Uterus (tissue), 4 donors: ENCODE measurements at places on chromosomes 5 and 9.

DNA sequence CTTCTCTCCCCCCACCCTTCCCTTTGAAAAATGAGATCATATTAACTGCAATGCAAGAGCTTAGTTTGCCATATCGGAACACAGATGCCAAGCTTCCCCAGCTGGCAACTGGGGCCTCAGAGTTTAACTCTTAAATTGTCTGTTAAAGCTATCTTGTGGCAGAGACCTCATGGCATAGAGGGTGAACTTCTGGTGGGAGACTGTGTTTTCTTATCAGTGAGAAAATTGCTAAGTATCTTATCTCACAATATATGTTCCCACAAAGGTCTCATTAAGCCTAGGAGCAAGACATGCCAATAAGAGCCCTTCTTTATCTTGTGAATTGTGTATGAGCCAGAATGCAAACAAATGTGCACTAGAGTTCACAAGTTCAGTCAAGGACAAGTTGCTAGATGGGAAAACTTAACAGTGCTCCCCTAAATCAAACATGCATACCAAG lies 12.3 kb downstream of the NFIB start:
- no peak overlapping the region for H3K27ac ChIP-seq
- no peak overlapping the region for H3K4me3 ChIP-seq
- DNase-seq, result no peak
- no peaks in the 10 kb centered on the region for H3K36me3 ChIP-seq

- H3K4me1 ChIP-seq, result no peaks in the 10 kb centered on the region
- no peaks in the 10 kb centered on the region for H3K27me3 ChIP-seq
- no peaks in the 10 kb centered on the region for H3K36me3 ChIP-seq
These were observed 63.6 kb downstream of the PPIC start for GRCh38 chr5:122972877-122973276.

DNA sequence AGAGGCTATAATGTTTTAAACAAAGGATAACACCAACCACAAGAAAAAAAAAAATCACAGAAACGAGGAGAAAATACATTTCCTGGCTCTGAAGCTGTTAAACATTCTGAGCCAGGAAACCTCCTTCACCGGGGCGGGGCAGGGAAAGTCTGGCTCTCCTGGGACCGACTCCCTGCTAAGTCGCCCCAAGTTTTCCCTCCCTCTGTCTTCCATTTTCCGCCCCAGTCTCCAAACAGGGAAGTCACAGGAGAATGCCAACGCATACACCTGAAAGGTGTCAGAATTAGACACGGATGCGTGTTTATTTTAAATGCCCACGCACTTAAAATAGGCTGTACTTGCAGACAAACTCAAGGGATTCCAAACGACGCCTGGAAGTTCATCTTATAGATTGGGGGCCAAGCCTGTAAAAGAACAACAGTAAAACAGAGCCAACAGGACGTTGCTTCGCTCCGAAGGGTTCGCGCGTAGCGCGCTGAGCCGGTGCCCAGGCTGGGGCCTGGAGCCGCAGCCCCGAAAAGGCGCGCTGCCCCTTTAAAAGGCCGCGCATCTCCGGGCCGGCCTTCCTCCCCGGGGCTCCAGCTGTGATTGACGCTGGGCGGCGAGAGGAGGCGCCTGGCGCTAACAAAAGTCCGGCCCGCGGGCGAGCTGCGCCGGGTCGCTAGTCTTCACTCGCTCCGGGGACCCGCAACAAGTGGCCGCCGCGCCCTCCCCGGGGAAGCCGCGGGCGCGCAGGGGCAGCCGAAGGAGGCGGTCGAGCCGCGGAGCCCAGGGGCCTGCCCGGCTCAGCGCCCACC lies at the start of gene FBXL7:
Gene FBXL7, plus strand, starts transcription at position 653 of the 797 bp plus-strand sequence.
- H3K4me3 ChIP-seq, result peak within 1 kb of the TSS; percentile 92
- H3K36me3 ChIP-seq, result no peaks in the 10 kb centered on the region
- H3K4me1 ChIP-seq, result no peaks in the 10 kb centered on the region
- peak within 1 kb of the TSS; percentile 93 for H3K27ac ChIP-seq

DNA sequence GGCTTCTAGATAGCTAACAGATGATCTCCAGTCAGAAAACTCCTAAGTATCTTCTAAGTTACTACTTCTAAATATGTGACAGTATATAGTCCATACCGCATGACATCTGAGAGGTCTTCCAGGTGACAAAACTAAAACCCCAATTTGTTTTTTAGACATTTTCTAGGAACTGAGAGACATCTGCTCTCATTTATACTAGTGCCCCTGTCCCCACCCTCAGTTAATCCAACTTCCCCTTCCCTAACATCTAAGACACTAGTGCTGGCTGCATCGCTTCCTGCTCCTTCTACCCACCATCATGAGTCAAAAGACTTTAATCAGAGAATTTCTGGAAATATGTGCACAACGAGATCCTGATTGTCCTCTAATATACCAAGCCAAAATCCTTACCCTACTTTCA lies 37.9 kb downstream of the FBXW11 start:
- DNase-seq, result no peak
- H3K27ac ChIP-seq, result no peak overlapping the region
- H3K4me1 ChIP-seq, result no peaks in the 10 kb centered on the region
- H3K4me3 ChIP-seq, result no peak overlapping the region
- no peaks in the 10 kb centered on the region for H3K36me3 ChIP-seq

DNA sequence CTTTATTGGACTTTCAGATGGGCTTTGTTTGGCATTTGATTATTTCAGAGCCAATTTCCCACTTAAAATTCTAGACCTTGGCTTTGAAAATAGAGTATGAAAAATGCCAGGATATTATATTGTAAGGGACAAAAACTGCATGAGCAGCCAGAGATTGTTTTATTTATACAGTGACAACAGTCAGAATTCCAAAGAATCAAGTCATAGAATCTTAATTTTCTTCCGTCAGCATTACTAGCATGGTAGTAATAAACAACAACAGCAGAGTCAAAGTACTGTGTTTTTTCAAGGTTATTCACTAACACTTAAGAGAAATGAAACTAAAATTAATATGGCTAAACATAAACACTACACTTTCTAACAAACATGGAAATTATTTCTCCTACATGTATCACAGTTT lies 52.2 kb downstream of the MLLT3 start:
- no peak overlapping the region for H3K4me3 ChIP-seq
- no peak for DNase-seq
- no peaks in the 10 kb centered on the region for H3K4me1 ChIP-seq
- H3K36me3 ChIP-seq, result no peaks in the 10 kb centered on the region
- no peaks in the 10 kb centered on the region for H3K27me3 ChIP-seq

DNA sequence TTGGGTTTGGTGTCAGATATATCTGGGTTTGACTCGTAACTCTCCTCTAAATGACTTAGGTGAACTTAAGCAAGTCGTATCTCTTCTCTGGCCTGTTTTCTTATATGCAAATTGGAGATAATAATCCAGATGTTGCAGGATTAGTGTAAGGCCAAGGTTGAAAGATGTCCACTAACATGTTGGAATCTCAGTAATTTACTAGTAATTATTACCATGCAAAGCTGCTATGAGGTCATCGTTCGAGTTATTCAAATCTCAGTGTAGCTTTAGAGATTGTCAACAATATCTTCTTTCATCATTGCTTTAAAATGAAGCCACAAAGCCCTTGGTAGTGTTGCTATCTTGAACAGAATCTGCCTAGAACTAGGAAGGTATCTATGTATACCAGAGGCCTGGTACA lies 437.7 kb upstream of the KLF4 start:
- no peak overlapping the region for H3K27ac ChIP-seq
- H3K36me3 ChIP-seq, result no peaks in the 10 kb centered on the region
- H3K27me3 ChIP-seq, result no peaks in the 10 kb centered on the region
- DNase-seq, result no peak

DNA sequence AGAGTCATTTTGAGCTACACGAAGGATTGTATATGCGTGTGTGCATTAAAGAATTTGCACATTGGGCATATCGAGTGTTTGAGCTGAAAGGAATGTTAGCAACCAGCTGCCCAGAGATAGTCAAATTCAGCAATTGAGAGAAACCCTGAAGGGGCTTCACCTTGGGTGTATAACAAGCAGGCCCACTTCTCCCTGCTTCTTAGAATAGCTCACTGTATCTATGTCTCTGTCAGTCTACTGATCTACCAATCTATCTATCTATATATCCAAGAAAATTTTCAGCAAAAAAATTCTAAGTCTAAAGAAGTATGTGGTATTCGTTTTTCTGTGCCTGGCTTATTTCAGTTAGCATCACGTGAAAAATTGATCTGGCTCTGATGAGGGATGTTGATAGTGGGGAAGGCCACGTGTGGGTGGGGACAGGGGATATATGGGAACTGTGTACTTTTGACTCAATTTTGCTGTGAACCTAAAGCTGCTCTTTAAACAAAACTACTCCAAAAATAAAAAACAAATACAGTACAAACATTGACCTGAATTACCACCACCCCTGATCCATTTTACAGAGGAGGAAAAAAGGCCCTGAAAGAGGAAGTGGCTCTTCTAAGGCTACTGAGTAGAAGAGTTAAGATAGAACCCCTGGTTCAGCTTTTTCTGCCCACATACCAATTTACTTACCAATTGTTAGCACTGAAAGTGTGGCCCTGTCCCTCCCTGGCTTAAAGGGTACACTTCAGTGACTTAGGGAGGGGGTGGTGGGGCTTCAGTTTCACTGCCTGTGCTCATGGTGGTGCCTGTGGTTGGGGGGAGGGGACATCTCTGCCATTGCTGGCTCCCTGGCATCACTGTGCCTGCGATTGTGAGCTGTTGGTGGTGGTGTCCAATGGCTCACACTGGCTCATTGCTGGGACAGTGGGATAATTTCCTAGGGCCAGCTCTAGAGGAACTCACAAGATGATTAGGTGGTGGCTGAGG lies 141.8 kb downstream of the DOCK2 start:
- H3K36me3 ChIP-seq, result no peaks in the 10 kb centered on the region
- no peak overlapping the region for H3K27ac ChIP-seq
- H3K4me1 ChIP-seq, result no peaks in the 10 kb centered on the region
- no peak for DNase-seq
- H3K27me3 ChIP-seq, result no peaks in the 10 kb centered on the region

GRCh38 chr5:15564957-15565356 lies 65.0 kb downstream of the FBXL7 start:
- no peak for DNase-seq
- no peak overlapping the region for H3K4me3 ChIP-seq
- H3K27ac ChIP-seq, result no peak overlapping the region

DNA sequence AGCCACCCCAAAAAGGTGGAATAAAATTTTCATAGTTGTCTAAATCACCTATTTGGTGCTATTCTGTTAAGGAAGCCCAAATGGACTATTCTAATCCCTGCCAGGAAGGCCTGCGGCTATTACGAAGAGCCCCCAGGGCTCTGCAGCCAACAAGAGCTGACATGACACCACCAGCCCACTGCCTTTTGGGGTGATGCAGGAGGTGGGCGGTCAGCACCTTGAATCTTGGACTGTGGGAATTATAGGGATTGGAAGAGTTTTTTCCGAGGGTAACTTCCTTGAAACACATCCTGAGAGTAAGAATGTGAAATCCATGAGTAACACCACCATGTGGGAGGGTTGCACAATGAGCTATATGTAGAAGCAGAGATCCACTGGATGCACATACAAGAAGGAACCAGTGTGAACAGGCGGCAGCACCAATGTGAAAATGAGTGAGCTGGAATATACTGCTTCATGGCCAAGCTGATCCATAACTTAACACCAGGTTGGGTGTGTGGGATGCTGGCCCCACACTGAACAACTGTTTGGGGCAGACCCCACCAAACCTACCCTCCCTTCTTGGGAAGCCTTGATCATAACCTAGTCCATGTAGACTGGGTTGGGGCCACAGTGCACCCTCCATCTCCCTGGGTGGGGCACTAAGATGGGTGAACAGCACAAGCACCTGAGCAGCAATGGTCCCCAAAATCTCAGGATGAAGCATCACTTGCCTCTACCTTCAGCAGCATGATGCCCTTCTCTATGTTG lies 239.0 kb downstream of the FSTL4 start:
- DNase-seq, result no peak
- H3K4me3 ChIP-seq, result no peak overlapping the region
- H3K27ac ChIP-seq, result no peak overlapping the region
- H3K4me1 ChIP-seq, result no peaks in the 10 kb centered on the region
- H3K27me3 ChIP-seq, result no peaks in the 10 kb centered on the region

- H3K27ac ChIP-seq, result no peak overlapping the region
- no peak for DNase-seq
- H3K27me3 ChIP-seq, result no peaks in the 10 kb centered on the region
- peaks cover under 1% of the 10 kb centered on the region for H3K4me1 ChIP-seq
- no peak overlapping the region for H3K4me3 ChIP-seq
These were observed 11.2 kb downstream of the DNAJB5 start for GRCh38 chr9:35000535-35001284.

GRCh38 chr5:142404046-142404477 lies 79.2 kb upstream of the SPRY4 start:
- H3K36me3 ChIP-seq, result no peaks in the 10 kb centered on the region
- H3K4me3 ChIP-seq, result no peak overlapping the region
- no peaks in the 10 kb centered on the region for H3K4me1 ChIP-seq
- no peak for DNase-seq

DNA sequence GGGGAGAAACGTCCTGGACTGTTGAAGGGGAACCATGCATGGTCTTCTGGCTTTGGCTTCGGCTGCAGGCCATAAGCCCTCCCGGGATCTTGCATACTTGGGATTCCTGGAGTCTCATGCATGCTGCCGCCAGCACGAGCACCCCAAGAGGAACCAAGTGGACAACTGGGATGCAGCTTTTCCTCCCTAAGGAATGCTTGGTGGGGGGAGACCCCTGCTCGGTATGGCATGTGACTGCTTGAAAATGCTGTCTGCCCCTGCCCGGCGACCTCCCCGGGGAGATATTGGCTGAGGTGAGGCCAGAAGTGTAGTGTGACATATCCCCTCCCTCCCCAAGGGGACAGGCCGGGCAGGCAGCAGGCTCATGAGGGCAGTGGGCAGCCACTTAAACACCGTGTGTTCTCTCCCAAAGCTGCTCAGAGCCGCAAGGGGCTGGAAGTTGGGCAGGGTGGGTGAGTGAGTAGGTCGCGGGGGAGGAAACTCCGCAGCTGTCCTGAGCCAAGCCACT lies 15.7 kb downstream of the TMEM171 start:
- H3K27ac ChIP-seq, result no peak overlapping the region
- H3K4me3 ChIP-seq, result no peak overlapping the region
- no peaks in the 10 kb centered on the region for H3K36me3 ChIP-seq

- no peaks in the 10 kb centered on the region for H3K36me3 ChIP-seq
- no peaks in the 10 kb centered on the region for H3K4me1 ChIP-seq
- no peaks in the 10 kb centered on the region for H3K27me3 ChIP-seq
- DNase-seq, result no peak
- no peak overlapping the region for H3K27ac ChIP-seq
These were observed 110.5 kb upstream of the EQTN start for GRCh38 chr9:27407491-27407890.

GRCh38 chr5:147534172-147534951 lies 24.5 kb upstream of the DPYSL3 start:
- no peaks in the 10 kb centered on the region for H3K4me1 ChIP-seq
- H3K27ac ChIP-seq, result peak overlapping the region; percentile 44
- H3K27me3 ChIP-seq, result no peaks in the 10 kb centered on the region
- DNase-seq, result no peak
- no peak overlapping the region for H3K4me3 ChIP-seq
- H3K36me3 ChIP-seq, result no peaks in the 10 kb centered on the region

GRCh38 chr9:128428644-128429512 lies 8.2 kb downstream of the CERCAM start:
- H3K36me3 ChIP-seq, result no peaks in the 10 kb centered on the region
- no peak overlapping the region for H3K4me3 ChIP-seq
- H3K27ac ChIP-seq, result no peak overlapping the region
- peak; percentile 43 for DNase-seq

- no peak for DNase-seq
- no peaks in the 10 kb centered on the region for H3K27me3 ChIP-seq
- no peaks in the 10 kb centered on the region for H3K4me1 ChIP-seq
- no peak overlapping the region for H3K27ac ChIP-seq
- H3K4me3 ChIP-seq, result no peak overlapping the region
These were observed 53.1 kb downstream of the GABRA1 start for GRCh38 chr5:161900981-161901380.
